Hepatic stellate cell (primary cell): ENCODE measurements at places on chromosomes 16 and 17.

DNA sequence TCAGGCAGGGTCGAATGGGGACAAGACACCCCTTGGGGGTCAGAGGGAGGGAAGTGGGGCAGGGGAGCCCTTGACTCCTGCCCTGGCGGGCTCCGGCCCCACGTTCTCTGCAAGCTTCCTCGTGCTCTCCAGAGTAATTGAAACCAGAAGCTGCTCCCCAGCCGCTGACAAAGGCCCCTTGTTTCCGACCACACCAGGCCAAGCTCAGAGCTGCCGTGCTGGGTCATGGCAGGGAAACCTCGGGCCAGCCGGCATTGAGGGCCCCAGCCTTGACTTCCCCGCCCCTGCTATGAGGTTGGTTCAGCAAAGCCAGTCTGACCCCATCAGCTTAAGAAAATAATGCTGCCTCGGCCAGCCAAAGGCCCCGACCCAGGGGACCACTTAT, 43.3 kb downstream of the TIMM22 start:
- DNase-seq: no peak

DNA sequence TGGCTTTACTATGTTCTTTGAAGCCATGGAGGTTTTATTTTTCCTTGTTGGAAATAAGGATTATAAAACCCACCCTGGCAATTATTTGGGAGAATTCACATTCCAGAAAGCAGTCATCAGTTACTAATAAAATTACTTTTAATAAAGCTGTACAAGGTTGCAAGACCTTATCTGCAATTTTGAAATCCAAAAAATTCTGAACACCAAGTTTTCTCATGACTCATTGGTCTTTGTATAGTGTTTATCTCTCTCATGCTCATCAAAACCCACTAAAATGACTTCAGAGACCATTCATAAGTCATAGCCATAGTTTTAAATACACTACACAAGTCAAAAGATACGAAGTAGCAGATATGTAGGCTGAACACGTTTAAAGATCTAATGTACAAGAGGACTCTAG, 6.0 kb upstream of the KRT38 start:
- DNase-seq: peak; percentile 67

GRCh38 chr16:68826652-68827051, 16.7 kb upstream of the TANGO6 start:
- no peak for DNase-seq

GRCh38 chr16:4026854-4027253, 89.4 kb downstream of the ADCY9 start:
- DNase-seq: no peak

DNA sequence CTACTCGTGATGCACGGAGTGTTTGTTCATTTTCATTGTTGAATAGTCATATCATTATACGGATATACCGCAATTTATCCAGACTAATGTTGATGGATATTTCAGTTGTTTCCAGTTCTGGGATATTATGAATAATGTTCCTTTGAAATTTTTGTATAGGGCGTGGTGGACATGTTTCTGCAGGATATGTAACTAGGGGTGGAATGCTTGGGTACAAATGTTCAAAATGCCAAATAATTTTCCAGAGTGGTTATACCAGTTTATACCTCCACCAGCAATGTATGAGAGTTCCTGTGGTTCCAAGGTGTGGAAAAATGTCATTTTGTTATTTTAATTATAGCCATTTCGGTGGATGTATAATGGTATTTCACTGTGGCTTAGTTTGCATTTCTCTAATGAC, 53.6 kb downstream of the NUP88 start:
- DNase-seq: no peak

- DNase-seq: no peak
Observed at GRCh38 chr17:13510062-13510461, 91.7 kb downstream of the HS3ST3A1 start.

GRCh38 chr17:64129765-64130558, at the start of gene ERN1:
Gene ERN1, minus strand, starts transcription at chr17:64130144. Its CDS starts 115 bp downstream, at chr17:64130029.
- DNase-seq: peak; percentile 89

DNA sequence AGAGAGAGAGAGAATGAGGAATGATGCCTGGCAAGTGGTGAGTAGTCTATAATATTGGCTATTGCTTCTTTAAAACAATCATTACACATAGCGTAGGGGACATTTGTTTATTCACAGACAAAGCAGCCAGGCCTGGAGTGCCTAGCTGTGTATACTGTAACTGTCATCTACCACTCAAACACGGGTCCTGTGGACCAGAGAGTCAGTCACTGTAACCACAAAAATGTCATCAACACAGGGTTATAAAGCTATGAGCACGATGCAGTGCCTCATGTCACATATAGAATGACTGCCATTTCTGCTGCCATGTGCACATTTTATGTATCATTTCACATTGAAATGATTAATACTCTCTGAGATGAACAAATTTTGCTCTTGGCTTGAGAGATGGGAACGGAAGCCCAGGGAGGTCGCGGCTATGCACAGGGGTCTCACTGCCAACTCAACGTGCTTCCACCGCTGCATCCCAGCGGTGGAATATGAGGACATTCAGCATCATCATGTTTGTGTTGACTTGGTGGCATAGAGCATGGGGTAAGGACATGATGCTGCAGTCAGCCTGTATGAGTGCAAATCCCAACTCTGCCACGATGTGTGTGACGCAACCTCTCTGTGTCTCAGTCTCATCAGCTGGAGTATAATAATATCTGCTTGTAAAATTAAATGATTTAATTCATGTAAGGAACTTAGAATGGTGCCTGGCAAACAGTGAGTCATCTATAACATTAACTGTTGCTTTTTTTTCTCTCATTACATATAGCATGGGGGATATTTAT, 3.3 kb downstream of the MT1H start:
- no peak for DNase-seq

DNA sequence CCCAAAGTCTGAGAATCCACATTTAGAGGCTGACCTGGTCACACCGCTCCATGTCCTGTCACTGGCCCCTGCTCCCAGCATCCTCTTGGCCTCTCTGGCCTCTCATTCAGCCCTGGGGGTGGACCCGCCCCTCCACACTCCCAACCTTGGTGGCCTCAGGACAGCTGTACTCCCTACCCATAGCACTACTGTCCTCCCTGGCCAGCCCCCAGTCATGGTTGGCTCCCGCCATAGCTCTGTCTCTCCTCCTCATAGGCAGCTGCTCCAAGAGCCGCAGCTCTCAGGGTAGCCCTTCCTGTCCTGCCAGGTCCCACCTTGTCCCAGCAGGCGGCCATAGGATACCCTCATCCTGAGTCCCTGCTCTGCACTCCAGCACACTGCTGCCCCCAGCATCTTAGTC, 38.0 kb upstream of the PHB1 start:
- DNase-seq: no peak
